ENCODE measurements at places on chromosomes 16 and 17. TPM values are rescaled to one million over a fixed set of nuclear protein-coding genes. Genes with fewer than 3 reads are reported as not detected.

GRCh38 chr17:15293558-15293957, 28.4 kb upstream of the PMP22 start:
- H3K27ac ChIP-seq = no peak overlapping the region
- no peak overlapping the region for H3K4me3 ChIP-seq
- DNase-seq = no peak
- H3K27me3 ChIP-seq = no peaks in the 10 kb centered on the region

DNA sequence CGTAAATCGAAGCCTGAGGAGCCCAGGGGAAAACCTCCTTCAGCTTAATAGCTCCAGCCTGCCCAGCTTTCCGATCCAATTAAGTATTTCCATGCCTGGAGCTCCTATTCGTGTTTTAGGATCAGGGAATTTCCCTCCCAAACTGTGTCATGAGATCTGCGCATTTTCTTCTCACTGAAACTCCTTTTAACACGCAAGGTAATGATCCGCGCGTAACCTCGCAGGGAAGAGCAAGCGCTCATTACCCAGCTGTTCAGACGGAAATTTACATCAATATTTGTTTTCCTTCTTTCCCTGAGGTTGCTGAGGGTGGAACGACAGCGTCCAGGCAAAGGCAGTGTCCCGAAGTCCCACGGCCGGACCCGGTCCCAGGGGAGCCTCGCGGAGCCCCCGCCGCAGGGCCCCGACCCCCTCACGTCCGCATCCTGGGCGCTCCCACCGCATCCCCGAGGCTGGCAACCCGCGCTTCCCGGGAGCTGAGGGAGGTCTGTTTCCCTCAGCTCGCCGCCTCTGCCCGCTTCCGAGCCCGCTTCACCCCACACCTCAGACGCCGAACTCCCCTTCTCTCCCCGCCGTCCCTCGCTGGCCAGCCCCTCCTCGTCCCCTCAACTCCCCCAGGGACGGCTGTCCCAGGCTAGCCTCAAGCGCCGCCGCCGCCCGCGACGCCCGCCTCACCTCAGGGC, 415 bp downstream of the ABCA5 start:
- no peaks in the 10 kb centered on the region for H3K27me3 ChIP-seq
- peak overlapping the region; percentile 76 for H3K27ac ChIP-seq
- peak overlapping the region; percentile 73 for H3K4me3 ChIP-seq
- DNase-seq = no peak
- H3K36me3 ChIP-seq = no peaks in the 10 kb centered on the region

GRCh38 chr17:37160944-37161343, 212.2 kb downstream of the AATF start:
- peaks cover 4% of the 10 kb centered on the region for H3K36me3 ChIP-seq
- H3K27ac ChIP-seq = no peak overlapping the region
- no peaks in the 10 kb centered on the region for H3K27me3 ChIP-seq
- DNase-seq = no peak

- H3K27me3 ChIP-seq = peaks cover 33% of the 10 kb centered on the region
- no peak for DNase-seq
- no peak overlapping the region for H3K27ac ChIP-seq
- no peak overlapping the region for H3K4me3 ChIP-seq
- H3K36me3 ChIP-seq = no peaks in the 10 kb centered on the region
Measured at GRCh38 chr17:72125742-72126141, 4.9 kb downstream of the SOX9 start.

DNA sequence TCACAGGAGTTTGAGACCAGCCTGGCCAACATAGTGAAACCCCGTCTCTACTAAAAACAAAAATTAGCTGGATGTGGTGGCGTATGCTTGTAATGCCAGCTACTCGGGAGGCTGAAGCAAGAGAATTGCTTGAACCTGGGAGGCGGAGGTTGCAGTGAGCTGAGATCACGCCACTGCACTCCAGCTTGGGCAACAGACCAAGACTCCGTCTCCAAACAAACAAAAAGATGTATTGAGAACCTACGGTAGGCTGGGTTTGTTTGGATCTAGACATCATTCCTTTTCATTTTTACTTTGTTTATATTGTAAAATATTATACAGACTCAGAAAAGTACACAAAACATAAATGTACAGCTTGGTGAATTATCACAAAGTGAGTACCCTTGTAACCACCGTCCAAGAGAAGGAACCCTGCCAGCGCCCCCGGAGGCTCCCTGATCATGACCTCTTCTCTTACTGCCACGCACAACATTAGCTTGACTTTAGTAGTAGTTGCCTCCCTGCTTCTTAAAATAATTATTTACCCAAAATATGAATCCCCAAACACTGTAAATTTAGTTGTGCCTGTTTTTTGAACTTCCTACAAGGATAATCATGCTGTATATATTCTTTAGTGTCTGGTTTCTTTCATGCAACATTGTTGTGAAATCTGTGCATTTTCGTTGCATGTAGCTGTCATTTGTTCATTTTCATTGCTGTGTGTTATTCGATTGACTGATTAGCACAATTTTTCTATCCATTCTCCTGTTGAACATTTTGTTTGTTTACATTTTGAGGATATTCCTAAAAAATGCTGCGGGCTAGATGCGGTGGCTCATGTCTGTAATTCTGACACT, 56.5 kb downstream of the KSR1 start:
- no peak for DNase-seq
- peaks cover 19% of the 10 kb centered on the region for H3K4me1 ChIP-seq
- no peaks in the 10 kb centered on the region for H3K27me3 ChIP-seq

DNA sequence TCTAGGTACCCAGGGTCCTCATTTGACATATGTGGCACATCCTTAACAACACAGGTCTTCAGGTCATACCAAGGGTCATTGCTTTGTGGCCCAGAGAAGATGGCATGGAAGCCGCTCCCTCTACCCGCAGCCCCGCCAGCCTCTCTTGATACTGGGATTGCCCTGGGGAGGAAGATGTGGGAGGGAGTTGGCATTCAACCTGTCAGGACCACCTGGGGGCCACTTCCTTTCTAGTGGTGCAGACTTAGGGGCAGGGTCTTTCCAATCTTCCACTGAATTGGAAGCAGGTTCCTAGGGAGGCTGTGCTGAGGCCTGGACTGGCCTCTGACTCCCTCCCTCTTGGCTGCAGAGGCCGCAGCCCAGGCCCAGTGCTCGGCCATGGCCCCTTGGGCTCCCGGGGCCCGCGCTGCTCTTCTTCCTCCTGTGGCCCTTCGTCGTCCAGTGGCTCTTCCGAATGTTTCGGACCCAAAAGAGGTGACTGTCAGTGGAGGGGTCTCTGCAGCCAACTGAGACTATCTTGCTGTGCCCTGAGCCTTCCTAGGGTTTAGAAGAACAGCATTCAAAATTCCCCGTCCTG, 5.1 kb upstream of the HEXIM1 start:
- no peak for DNase-seq
- no peaks in the 10 kb centered on the region for H3K27me3 ChIP-seq
- H3K27ac ChIP-seq = peak overlapping the region; percentile 87
- peaks cover 29% of the 10 kb centered on the region for H3K4me1 ChIP-seq

DNA sequence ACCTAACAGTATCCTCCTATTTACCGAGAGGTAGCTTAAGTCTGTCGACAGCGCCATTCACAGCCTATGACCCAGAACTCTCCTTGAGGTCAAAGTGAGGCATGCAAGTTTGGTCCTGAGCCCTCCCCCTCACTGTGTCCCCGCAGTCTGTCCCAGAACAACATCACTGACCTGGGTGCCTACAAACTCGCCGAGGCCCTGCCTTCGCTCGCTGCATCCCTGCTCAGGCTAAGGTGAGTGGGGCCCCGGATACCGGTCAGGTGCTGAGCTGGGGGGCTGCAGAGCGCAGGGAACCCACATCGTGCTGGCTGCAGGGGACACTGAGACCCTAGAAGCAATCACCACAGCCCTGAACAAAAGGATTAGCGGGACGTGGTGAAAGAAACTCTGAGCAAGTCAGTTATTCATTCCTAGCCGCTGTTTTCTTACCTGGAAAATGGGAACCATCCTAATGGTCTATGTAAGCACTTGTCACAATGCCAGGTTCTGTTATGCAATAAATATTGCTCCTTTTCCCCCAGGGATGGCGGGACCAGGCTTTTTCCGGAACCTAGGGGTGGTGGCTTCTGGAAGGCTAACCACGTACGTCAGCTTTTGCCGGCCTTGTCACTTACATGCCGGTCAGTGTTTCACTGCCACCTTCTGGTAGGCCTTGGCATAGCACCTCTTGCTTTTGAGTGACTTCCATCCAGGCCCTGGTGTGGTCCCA, 23.8 kb downstream of the DEXI start:
- H3K4me3 ChIP-seq = no peak overlapping the region
- H3K4me1 ChIP-seq = peaks cover 27% of the 10 kb centered on the region
- H3K27ac ChIP-seq = peak overlapping the region; percentile 58
- peak; percentile 90 for DNase-seq
- H3K27me3 ChIP-seq = no peaks in the 10 kb centered on the region

DNA sequence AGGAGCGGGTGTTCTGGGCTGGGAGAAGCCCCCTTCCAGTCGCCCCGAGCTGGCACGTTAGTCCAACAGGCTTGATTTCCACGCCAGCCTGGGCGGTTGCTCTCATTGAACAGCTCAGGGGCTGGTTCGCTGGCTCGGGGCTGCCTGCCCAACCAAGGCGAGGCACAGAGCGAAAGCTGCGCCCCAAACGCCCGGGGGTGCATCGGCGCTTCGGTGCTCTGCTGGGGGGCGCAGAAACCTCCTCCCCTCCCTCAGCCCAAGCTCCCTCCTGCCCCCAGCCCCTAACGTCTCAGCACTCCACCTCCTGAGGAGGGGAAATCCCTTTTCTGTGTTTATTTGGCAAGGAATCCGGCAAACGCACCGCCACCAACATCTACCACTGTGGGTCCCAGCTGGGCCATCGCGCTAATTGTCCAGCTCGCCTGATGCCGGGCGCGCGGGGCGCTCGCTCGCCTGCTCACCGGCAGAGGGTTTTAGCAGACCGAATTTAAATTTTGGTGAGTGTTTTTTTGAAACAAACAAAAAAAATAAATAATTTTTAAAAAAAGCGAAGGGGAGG, 29.5 kb upstream of the RBFOX1 start:
- peaks cover 5% of the 10 kb centered on the region for H3K4me1 ChIP-seq
- DNase-seq = no peak
- no peaks in the 10 kb centered on the region for H3K36me3 ChIP-seq
- no peak overlapping the region for H3K27ac ChIP-seq

DNA sequence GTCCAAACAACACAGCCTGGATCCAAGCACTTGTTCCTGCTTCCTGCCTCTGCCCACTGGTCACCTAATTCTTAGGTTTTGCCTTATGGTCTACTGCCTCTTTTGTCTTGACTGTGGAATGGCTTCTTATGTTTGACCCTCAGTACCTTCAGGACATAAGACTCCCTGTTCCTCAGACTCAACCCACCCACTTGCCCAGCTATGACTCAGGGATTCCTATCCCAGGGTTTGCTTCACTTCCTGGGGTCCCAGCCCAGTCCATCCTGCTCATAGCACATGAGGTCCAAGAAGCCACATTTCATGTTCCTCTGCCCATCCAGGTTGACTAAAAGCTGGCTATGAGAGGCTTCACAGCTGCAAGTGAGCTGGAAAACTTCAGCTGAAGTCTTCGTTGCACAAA, 320.9 kb upstream of the CDH5 start:
- H3K4me1 ChIP-seq = no peaks in the 10 kb centered on the region
- no peak overlapping the region for H3K27ac ChIP-seq

DNA sequence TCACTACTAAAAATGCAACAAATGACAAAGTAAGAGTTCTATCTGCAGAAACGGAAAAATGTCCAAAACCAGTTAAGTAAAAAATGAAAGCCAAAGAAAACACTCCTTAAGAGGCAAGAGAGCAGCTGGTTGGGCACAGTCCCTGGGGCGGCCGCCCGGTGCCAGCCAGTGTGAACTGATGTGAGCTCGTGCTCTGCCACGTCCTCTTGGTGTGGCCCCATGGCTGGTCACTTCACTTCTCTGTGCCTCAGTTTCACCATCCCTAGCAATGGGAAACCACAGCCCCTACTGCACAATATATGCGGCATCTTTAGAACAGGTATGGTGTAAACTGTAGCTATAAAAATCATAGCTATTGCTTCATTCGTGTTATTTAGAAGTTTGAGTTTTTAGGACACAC, 21.2 kb downstream of the USP36 start:
- DNase-seq = no peak
- H3K27ac ChIP-seq = peak overlapping the region; percentile 30
- no peaks in the 10 kb centered on the region for H3K27me3 ChIP-seq
- H3K4me1 ChIP-seq = peaks cover 11% of the 10 kb centered on the region
- peaks cover 99% of the 10 kb centered on the region for H3K36me3 ChIP-seq
- H3K4me3 ChIP-seq = no peak overlapping the region

DNA sequence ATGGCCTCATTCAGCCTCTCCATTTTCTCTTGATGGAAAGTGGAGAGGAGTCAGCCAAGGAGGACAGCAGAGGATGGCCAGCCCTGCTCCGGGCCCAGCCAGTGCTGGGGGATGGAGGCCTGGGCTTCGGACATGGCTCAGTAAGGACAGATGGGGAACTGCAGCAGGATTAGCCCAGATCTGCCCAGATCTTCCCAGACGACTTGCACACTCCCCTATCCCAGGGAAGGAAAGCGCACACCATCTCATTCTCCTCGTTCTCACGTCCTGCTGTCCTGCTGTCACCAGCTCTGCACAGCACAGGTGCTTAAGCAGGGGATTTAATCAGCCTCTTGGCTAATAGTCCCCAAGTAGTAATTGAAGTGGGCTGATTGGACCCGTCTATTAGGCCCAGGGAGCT, 100.2 kb upstream of the SDK2 start:
- H3K27ac ChIP-seq = no peak overlapping the region
- no peak overlapping the region for H3K4me3 ChIP-seq
- peaks cover 6% of the 10 kb centered on the region for H3K27me3 ChIP-seq
- no peak for DNase-seq
- no peaks in the 10 kb centered on the region for H3K4me1 ChIP-seq

DNA sequence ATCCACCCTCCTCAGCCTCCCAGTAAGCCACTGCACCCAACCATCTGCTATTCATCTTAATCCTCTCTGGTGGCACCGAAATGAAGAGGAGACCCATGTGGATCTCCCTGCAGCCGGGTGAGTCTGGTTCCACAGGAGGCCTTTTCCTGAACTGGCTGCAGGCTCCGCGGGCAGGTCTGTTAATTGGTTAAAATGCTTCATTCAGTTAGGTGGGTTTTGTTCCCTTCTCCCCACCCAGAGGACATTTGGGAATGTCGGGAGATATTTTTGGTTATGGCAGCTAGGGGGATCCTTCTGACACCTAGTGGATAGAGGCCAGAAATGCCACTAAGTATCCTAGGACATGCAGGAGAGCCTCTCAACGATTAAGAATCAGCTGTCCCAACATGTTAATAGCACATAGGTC, 16.7 kb downstream of the C16orf54 start:
- DNase-seq = peak; percentile 48
- no peaks in the 10 kb centered on the region for H3K27me3 ChIP-seq
- no peaks in the 10 kb centered on the region for H3K36me3 ChIP-seq
- no peak overlapping the region for H3K27ac ChIP-seq
- H3K4me3 ChIP-seq = no peak overlapping the region

The TMC5 gene
- 68.7 TPM for total RNA-seq

The FOXO3B gene
- 3.1 TPM for total RNA-seq

The ZNF48 gene
- total RNA-seq = 6.1 TPM

The KRTAP4-4 gene
- total RNA-seq = not detected

The ARHGDIG gene
- total RNA-seq = 1.3 TPM

All from upper lobe of right lung (tissue), 1 donor.